ENCODE measurements at places on chromosomes 12 and 14.

- DNase-seq, result no peak
These were observed 8.0 kb downstream of the KMT2D start for GRCh38 chr12:49052451-49053208.

DNA sequence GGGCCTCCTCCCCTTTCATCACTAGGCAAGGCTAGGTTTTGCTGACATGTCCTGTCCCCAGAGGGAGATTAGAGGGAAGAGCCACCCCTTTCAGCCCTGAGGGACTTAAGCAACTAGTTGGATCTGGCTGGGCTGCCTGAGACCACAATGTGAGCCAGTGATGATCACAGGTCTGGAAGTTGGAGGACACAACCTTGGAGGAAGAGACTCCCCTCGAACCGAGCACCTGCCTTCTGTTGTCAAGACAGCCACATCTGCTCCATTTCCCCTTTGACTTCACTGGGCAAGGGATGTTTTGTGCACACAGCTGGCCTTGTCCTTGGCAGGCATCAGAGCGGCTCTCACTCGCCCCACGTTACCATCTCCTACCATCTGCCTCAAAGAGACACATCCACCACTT is 31.4 kb downstream of the MVK start:
- DNase-seq, result no peak

GRCh38 chr14:68811171-68811570 is 18.3 kb upstream of the ZFP36L1 start:
- no peak for DNase-seq

DNA sequence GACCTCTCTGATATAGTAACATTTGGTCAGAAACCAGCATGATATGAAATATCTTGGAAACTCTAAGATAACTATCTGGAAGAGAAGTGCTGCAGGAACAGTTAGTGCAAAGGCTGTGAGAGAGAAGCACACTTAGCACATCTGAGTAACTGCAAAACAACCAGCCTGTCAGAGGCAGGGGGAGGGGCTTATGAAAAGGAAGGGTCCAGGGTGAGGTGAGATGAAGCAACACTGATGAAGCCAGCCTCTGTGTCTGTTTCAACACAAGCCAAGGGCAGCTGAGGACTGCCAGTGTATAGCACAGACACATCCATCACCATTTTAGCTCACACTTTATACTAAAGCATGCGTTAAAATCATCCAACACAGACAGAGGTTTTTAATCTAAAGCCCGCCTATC is 37.4 kb upstream of the OVCH1 start:
- no peak for DNase-seq

GRCh38 chr12:128649902-128650301 is 173.9 kb downstream of the SLC15A4 start:
- no peak for DNase-seq

DNA sequence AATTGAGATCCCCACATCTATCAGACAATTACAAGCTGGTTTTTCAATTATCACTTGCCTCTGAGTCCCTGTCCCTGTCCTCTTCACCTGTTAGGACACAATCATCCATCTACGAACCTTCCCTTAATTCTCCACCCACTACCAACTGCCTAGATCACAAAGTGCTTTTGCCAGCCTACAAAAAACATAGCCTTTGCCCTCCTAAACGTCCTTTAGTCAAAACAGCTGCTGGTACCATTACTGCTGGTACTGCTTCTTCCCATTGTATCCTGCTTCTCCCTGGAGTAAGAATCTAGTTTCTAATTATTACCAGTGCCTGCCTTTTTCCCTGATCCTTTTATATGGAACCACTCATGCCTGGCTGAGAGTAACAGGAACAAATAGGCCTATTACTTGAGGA is 82.1 kb downstream of the CPNE8 start:
- DNase-seq, result no peak

Measured in stimulated activated CD4-positive, alpha-beta T cell treated with anti-CD3 and anti-CD28 coated beads, TNF-alpha, amount 100 ng/mL, for 48 hours (primary cell).